ENCODE measurements at places on chromosomes 6 and 20. TPM values are rescaled to one million over a fixed set of nuclear protein-coding genes. Genes with fewer than 3 reads are reported as not detected.

- DNase-seq = no peak
Measured at GRCh38 chr6:4220558-4220957, 85.2 kb upstream of the ECI2 start.

DNA sequence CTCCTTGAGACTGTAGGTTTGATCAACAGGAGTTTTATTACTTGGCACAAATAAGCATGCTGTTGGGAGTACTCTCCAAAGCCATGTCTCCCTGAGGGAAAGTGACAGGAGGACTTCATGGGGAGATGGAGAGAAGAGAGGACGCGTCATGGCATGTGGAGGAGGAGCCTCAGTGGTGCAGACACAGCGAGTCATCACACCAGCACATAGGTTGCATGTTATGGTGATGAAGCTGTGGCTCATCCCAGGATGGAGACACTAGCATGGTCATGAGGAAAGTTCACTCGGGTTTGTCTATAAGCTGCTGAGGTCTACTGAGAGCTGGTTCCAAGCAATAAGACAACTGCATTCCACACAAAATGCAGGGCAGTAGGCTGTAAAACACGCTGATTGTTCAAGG lies 13.2 kb upstream of the SSTR4 start:
- DNase-seq = no peak

GRCh38 chr20:56371977-56372376 lies 13.2 kb downstream of the FAM210B start:
- DNase-seq = no peak

SOX4 gene
- total RNA-seq = 17.8 TPM

DNA sequence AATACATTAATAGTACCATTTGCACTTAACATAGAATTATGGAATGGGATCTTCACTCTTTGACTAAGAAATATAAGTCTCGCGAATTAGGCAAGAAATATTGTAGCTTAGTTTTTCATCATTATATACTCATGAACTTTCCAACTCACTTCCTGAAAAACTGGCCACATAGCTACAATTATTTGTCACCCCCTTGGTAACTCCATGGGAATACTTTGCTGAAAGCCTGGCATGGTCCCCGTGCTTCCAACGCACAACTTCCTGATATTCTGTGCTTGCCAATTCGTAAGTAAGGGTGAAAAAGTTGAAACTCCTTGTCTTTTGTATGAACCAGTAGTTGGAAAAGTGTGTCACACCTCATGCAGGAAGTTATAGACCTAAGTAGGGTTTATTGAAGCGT lies 23.7 kb upstream of the HLA-DQA1 start:
- no peak for DNase-seq

LY6G6F gene
- total RNA-seq = not detected

DNA sequence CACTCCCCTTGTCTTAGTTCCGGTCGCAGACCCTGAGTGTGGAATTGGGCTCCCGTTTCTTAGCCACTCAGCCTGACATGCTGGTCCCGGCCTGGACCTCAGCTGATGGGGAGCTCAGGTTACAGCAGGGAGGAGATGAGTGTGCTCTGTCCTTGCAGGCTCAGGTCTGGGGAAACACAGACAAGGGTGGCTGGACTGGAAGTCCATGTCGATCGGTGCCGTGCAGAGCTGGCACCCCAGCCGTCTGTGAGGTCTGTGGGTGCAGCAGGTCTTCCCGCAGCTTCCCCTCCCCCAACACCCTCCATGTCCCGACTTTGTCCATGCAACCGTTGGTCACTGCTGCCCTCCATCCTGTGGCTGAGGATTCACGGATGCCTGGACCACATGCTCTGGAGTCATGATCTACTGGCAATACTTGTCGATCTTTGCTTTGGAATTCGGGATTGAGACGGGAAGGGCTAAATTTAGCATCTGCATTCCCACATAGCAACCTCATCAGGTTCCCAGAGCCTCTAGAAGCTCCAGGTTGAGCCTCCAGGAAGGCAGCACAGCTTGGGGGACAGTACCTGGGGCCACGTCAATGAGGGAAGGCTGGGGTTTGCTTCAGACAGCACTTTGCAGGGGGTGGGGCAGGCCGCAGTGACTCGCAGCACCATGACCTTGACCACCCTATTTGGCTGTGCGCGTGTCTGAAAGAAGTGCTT lies 118.8 kb downstream of the PSMB1 start:
- DNase-seq = no peak

GRCh38 chr6:9540126-9540525 lies 874.7 kb downstream of the TFAP2A start:
- no peak for DNase-seq

POM121L2 gene
- total RNA-seq = not detected

DNA sequence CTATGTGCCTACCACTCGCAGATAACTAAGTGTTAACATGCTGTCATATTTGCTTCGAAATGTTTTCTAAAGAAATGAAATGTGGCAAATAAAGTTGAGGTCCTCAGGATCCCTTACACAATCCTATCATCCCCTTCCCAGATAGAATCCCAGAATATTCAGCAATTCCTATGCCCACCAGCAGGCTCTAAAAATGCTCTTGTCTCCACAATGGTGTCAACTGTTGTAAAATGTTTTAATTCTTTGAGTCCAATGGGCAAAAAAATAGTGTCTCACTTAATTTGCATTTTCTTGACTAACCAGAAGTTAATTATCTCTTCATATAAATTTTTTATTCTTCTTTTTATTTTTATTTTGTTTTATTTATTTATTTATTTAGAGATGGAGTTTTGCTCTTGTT lies 103.9 kb upstream of the MAP7 start:
- no peak for DNase-seq

GRCh38 chr6:143356101-143356880 lies 94.2 kb downstream of the ADAT2 start:
- DNase-seq = no peak

ARG1 gene
- not detected for total RNA-seq

PSORS1C2 gene
- not detected for total RNA-seq

- DNase-seq = no peak
Measured at GRCh38 chr6:30317913-30318589, 8.7 kb upstream of the TRIM39 start.

GRCh38 chr6:61592238-61592637 lies 693.8 kb downstream of the KHDRBS2 start:
- no peak for DNase-seq

DNA sequence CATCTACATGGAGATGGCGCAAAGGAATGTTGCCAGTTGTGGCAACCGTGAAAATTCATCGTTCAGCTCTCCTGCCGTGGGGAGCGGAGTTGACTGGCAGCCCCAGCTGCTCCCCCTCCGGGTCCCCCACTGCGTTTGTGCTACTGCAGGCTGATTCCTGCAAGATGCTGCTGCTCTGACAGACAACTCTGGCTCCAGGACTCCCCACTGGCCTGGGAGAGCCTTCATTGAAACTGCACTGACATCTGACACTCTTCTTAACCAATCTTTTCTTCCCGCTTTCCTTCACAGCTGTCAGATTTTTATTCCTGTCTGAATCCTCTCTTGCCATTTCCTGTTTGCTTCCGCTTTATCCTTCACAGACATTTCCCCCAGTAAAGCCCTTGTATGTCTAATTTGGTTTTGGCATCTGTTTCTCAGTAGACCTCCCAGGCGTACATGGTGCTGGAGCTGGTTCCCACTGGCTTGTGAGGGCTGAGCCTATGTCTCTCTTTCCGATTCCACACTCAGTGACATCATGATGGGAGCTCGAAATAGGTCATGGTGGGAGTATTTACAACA lies 9.5 kb upstream of the ATRN start:
- no peak for DNase-seq

ZSCAN23 gene
- total RNA-seq = 2.3 TPM

DNA sequence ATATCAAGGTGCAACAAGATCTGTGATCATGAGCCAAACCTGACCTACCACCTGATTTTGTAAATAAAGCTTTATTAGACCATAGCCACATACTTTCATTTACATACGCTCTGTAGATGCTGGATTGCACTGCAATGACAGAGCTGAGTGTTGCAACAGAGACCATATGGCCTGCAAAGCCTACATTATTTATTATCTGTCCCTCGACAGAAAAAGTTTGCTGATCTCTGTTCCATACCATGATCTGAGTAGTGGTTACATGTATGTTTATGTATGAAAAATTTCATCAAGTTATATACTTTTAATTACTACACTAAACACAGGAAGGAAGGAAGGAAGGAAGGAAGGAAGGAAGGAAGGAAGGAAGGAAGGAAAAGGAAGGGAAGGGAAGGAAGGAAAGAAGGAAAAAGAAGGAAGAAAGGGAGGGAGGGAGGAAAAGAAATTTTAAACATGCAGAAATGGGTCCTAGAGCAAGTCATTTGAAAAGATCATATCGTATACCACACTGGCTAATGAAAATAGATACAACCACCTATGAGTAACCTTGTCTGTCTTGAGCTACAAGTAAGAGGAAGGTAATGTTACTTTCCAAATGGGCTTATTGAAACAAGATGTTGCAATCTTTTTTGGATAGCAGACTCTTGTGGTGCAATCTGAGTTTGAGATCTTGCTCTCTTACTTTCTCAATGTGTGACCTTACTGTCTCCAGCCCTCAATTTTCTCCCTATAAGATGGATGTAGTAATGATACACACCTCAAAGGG lies 441.0 kb downstream of the KIF16B start:
- no peak for DNase-seq

DNA sequence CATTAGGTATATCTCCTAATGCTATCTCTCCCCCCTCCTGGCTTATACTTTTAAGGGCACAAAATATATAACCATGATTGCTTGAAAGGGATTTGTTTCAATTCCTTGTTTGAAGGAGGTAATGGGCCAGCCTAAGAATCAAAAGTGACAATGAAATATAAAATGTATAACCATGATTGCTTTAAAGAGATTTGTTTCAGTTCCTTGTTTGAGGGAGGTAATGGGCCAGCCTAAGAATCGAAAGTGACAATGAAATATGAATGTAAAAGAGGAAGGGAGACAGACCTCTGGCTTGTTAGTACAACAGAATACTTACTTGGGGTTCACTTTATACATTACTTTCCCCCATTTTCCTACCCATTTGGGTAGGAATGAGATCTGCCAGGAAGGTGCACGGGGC lies 55.5 kb downstream of the FOXC1 start:
- DNase-seq = no peak

GRCh38 chr20:35135867-35136586 lies 11.1 kb downstream of the EDEM2 start:
- no peak for DNase-seq

TPX2 gene
- total RNA-seq = not detected

DNA sequence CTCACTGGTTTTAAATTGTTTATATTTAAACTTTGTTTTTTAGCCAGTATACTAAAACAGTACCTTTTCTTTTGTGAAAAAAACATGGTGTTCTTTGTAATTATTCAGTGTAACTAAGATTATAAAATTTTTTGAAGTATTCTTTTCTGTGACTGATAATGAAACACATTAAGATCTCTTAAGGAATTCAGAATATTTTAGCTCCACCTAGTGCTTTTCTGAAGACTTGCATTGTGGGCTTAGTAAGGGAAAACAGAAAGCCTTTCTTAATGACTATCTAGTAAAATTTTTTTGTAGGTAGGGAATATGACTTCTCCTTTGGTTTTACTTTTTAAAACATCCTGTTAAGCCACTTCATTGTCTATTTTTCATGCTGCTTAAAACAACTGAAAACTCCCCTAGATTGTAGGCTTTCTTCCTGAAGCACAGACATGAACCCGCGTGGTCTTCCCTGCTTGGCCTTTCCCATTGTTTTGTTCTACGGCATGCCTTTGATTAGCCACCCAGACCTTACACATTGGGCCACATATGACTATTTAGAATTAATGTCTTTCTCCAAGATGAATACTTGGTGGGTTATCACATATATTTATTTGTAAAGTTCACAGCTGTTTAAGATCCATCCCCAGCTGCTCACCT lies 72.1 kb downstream of the AFDN start:
- no peak for DNase-seq

DNA sequence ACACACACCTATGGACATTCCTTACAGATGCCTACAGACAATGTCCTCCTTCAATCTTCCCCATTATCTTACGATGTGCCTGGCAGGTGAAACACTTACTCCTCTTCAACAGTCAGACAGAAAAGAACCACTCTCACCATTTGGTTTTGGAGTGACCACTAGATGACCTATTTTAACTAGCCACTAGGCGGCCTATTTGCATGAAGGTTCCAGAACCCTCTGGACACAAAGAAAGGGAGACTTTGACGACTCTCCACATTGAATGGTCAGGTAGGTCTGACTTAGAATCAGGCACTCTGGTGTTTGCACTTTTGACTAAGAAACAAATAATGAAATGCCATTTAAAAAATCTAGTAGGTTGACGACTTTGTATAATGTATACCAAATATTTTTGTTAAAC lies 42.0 kb downstream of the PNLDC1 start:
- no peak for DNase-seq

- DNase-seq = no peak
Measured at GRCh38 chr6:6964675-6965074, 143.1 kb upstream of the RREB1 start.

KDM1B gene
- total RNA-seq = 12.7 TPM

PNLDC1 gene
- 0.52 TPM for total RNA-seq

IDH3B gene
- total RNA-seq = 65.4 TPM
